ENCODE measurements at places on chromosomes 11 and 22.

GRCh38 chr22:24696551-24697001, 77.9 kb downstream of the PIWIL3 start:
- DNase-seq: no peak

DNA sequence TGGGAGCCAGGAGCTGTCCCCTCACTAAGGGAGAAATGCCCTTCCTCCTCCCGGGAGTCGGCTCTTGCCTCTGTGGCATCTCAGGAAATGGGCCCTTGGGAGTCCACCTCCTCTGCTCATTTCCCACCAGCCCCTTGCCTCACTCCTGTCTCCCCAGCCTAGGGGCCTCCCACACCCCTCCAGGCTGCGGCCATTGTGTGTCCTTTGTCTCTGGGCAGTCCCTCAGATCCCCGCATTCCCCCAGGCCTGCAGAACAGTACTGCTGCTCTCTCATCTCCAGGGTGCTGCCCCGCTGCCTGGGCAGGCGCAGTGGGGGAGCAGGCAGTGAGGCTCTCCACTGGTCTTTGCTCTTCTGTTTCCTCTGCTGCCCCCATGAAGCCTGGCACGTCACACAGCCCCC, 25.0 kb downstream of the ADA2 start:
- DNase-seq: no peak

- DNase-seq: no peak
Measured at GRCh38 chr22:30308518-30309230, 18.1 kb downstream of the TBC1D10A start.

GRCh38 chr11:45933131-45933831, 10.8 kb downstream of the LARGE2 start:
- DNase-seq: no peak

- no peak for DNase-seq
Measured at GRCh38 chr11:60165538-60165937, 17.3 kb downstream of the MS4A6A start.

- no peak for DNase-seq
Measured at GRCh38 chr22:30873661-30874060, 94.9 kb downstream of the MORC2 start.

GRCh38 chr11:95375886-95376285, 144.9 kb upstream of the SESN3 start:
- peak; percentile 76 for DNase-seq

GRCh38 chr22:48342016-48342415, 1485.7 kb downstream of the BRD1 start:
- DNase-seq: no peak

All from GM04504 (cell line).